ENCODE measurements at places on chromosomes 5 and 9. TPM values are rescaled to one million over a fixed set of nuclear protein-coding genes. Genes with fewer than 3 reads are reported as not detected.

GRCh38 chr5:135195270-135195608 lies 161.2 kb upstream of the PITX1 start:
- no peaks in the 10 kb centered on the region for H3K36me3 ChIP-seq
- peaks cover 3% of the 10 kb centered on the region for H3K4me1 ChIP-seq
- H3K27ac ChIP-seq = no peak overlapping the region

DNA sequence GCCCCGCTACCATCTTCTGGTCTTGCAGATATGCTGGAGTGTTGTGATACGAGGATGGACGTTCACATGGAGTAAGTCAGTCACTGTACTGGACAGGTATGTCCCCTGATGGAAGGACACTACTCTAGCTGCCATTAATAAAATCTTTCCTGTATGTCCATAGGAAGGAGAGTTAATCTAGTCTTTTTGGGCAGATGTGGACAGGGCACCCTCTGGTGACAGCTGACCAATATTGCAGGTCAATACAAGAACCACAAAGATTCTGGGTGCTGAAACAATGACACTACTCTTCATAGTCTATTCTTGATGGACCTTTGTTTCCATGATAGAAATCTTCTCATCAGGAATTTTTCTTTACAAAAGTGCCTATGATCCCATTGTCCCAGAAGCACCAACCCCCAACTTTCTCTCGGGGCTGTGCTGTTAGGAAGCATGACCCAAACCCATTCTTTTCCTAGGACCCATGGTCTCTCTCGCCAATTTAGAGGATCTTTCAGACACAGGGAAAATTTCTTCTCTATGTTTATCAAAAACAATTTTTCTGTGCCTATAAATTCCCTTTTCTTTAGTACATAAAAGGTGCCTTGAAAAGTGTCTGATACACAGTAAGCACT lies 376.9 kb downstream of the DTWD2 start:
- H3K4me3 ChIP-seq = no peak overlapping the region
- H3K27ac ChIP-seq = no peak overlapping the region
- DNase-seq = no peak
- H3K27me3 ChIP-seq = no peaks in the 10 kb centered on the region
- H3K36me3 ChIP-seq = no peaks in the 10 kb centered on the region
- no peaks in the 10 kb centered on the region for H3K4me1 ChIP-seq

TNFAIP8 gene
- 24.5 TPM for polyA plus RNA-seq

GRCh38 chr9:78130853-78131252 lies 99.2 kb upstream of the GNAQ start:
- DNase-seq = no peak
- no peak overlapping the region for H3K27ac ChIP-seq
- no peaks in the 10 kb centered on the region for H3K36me3 ChIP-seq
- no peaks in the 10 kb centered on the region for H3K27me3 ChIP-seq
- H3K4me3 ChIP-seq = no peak overlapping the region
- no peaks in the 10 kb centered on the region for H3K4me1 ChIP-seq

BRINP1 gene
- polyA plus RNA-seq = 0.15 TPM

- DNase-seq = no peak
- no peak overlapping the region for H3K27ac ChIP-seq
- no peak overlapping the region for H3K4me3 ChIP-seq
- H3K36me3 ChIP-seq = no peaks in the 10 kb centered on the region
- no peaks in the 10 kb centered on the region for H3K4me1 ChIP-seq
Measured at GRCh38 chr5:68465934-68466551, 250.5 kb downstream of the PIK3R1 start.

All from left lung (tissue), 14 donors.